Umbilical cord (tissue), 2 donors: ENCODE measurements at places on chromosomes 6 and 20. TPM values are rescaled to one million over a fixed set of nuclear protein-coding genes. Genes with fewer than 3 reads are reported as not detected.

The PRSS35 gene
- total RNA-seq = 34.7 TPM

The TREML1 gene
- 5.1 TPM for total RNA-seq

DNA sequence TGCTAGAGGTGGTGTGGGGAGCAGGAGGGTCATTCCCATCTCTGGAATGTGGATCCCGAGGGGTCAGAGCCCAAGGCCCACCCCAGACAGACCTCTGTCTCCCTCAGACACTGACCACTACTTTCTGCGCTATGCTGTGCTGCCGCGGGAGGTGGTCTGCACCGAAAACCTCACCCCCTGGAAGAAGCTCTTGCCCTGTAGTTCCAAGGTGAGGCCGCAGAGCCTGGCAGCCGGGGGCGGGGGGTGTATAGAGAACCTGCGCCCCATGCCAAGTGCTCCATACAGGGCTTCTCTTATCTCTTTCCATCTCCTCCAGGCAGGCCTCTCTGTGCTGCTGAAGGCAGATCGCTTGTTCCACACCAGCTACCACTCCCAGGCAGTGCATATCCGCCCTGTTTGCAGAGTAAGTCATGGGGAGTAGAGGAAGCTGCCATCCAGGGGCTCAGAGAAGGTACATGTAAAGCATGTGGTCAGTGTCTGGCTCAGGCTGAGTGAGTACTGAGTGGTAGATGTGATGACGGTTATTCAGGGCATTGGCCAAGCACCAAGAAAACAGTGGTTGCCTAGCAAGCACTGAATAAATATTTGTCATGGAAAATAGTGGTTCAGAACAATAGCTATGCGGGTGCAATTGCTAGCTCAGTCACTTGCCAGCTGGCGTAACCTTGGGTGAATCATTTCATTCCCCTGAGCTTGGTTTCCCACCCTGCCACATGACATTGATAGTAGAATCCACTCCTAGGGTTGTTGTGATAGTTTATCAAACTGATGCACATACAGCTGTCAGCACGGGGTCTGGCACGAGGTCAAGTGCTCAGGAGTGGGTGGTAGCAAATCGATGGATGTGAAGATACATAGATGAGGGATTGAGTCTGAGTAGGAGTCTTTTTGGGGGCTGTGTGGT lies 3.5 kb downstream of the PIGT start:
- DNase-seq = no peak

DNA sequence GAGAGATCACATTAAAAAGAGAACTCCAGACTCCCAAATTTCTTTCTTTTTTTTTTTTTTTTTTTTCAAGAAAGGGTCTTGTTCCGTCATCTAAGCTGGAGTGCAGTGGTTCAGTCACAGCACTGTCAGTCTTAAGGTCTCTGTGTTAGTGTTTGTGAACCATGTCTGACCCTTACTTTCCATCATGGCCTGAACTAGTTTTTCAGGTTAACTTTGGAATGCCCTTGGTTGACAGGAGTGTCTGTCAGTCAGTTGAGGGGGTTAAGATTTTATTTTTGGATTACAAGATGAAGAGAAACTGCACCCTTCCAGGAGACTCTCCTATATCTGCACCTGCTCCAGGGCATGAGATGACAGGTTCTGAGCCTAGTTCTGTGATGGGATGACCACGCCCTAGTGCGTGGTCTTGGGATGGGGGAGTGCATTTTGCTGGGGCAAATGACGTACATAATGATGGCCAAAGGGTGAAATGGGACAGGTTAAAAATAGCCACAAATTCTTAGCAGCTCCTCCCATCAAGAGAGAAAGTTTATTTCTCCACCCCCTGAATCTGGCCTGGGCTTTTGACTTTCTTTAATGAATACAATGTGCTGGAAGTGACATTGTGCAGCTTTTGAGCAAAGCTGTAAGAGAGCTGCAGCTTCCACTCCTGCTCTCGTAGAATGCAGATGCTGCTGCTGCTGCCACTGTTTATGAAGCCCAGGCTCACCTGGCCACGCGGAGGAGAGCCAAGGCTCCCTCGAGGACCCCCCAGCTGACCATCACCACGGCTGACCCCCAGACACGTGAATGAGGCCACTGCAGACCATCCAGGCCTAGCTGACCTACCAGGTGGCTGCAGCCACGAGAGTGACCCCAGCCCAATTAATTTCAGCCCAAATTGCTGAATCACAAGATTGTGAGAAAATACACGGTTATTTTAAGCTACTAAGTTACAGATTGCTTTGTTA lies 29.7 kb upstream of the FAM50B start:
- peak; percentile 27 for DNase-seq

GRCh38 chr6:130026859-130027258 lies 8.5 kb downstream of the L3MBTL3 start:
- DNase-seq = no peak

- no peak for DNase-seq
These were observed 660.4 kb upstream of the FLRT3 start for GRCh38 chr20:14997791-14998190.

- no peak for DNase-seq
These were observed 1321.1 kb upstream of the GJE1 start for GRCh38 chr6:140811642-140812041.

GRCh38 chr6:128491610-128492206 lies 28.7 kb downstream of the PTPRK start:
- no peak for DNase-seq
